Skeletal muscle cell (primary cell): ENCODE measurements at places on chromosomes 6 and 20.

- DNase-seq: no peak
Measured at GRCh38 chr6:12818324-12818723, 101.8 kb downstream of the PHACTR1 start.

GRCh38 chr6:154249499-154250298, 106.9 kb downstream of the IPCEF1 start:
- DNase-seq: no peak

- no peak for DNase-seq
Measured at GRCh38 chr20:50538276-50538675, 28.1 kb downstream of the PTPN1 start.

DNA sequence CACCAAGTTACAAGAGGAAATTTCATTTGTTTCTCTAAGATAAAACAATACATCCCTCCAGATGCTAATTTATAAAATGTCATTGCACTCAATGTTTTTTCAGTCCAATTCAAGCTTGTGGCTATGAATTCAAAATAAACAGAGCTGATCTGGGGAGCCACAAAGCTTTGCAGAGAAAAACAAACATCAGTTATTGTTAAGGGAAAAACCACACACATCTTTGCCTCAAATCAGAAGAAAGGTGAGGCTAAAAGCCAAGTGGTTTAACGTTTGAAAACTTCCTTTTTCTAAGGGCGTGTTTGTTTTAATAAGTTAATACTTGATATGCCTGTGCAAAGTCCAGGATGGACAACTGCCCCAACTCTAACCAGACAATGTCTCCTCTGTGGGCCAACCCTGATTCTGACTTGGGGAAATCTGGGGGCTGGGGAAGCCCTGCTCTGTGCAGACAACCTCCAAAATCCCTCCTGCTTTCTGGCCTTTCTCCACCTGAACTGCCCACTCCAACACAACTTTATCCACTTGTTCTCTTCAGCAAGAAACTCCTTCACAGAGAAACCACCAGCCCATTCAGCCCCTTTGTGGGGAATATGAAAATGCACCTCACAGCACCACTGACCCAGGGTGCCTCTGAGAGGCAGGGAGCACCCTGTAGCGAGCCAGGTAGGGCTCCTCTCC, 44.6 kb upstream of the NT5E start:
- DNase-seq: no peak

DNA sequence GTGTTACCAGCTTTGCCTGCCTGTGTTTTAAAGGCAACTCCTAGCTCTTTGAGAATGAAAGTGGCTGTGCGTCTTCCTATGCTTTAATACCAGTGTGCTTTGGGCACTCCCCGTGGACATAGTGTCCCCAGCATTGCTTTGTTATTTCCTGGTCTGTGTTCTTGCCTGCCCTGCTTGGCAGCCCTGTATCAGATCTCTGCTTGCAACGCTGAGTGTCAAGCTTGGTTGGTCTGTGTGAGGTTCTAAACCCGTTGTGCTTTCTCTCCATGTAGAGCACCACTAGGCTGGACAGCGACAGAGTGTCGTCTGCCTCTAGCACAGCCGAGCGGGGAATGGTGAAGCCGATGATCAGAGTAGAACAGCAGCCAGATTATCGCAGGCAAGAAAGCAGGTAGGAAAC, 80.2 kb downstream of the AFDN start:
- DNase-seq: no peak

DNA sequence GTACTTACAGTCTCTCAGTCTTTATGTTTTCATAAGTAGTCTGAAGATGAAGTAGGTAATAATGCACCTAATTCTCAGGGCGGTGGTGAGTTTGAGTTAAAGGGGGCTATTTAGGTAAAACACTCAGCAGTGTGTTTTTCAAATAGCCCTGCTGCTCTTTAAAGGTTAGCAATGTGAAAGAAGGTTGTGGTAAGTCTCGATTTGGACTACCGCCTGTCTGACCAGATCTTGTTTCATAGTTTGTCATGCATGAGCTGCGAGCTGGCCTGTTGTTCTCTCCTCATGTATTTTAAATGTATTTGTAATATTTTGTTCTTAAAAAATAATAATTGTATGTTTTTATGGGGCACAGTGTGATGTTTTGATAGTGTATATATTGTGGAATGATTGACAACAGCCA, 340.2 kb downstream of the DHX35 start:
- DNase-seq: no peak

DNA sequence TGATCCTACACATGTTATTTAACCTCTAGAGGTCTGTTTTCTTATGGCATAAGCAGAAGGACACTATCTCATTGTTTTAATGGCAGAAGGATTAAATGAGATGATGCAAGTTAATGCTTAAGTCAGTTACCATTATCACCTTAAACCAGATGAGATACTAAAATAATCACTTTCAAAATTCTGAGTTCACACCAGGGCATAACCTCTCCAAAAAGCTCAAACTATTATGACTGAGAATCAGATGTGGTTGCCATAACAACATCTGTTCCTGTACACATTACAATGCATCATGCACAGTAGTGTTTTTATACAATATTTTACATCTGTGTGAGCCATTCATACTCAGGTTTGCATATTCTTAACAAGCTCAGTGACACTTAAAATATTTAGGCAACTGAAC, 10.2 kb downstream of the ADNP start:
- DNase-seq: no peak

DNA sequence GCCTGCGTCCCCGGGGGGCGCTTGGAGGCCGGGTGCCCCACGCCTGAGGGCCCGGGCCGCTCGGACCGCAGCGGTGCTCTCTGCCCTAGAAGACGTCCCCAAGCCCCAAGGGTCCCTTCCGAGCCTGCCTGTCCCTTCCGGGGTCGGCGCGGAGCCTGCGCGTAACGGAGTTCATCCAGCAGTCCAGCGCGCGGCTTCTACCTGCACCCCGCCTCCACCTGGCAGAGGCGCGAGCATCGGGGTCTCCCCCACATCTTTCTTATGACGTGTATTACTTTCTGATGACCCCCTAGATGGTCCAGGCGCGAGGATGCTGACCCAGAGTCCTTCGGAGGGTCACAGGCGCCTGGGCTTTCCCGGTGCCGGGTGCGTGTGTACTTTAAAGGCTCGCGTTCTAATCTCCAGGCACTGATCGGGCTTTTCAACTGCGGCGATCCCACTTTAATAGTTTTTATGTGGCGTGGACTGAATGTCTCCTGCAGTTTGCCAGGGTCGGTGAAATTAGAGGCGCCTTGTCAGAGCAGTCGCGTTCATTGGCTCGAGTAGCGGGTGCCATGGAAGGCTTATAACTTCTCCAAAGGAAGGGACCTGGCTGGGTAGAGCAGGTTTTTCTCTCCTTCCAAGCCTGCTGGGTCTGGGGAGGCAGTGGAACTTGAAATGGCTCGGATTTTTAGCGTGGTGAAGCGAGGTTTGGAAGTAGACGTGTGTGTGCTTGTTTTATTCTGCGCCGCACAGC, 912 bp downstream of the EYA4 start:
- no peak for DNase-seq

DNA sequence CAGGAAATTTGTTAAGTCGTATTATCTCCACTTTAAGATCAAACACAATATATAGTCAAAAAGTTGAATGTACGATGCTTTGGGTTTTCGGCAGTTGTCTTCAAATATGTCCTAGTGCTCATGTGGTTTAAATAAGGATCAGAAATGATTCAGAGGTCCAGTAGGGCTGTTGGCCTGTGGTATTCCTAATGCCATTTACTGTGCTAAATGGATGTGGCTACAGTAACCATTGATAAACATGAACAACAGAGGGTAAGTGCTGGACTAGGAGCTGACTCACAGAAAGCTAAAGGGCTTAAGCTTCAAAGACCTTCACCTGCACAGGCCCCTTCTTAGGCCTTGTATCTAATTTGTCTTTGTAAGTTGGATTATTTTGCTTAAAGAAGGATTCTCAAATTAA, 80.5 kb upstream of the TPD52L1 start:
- DNase-seq: no peak

- no peak for DNase-seq
Measured at GRCh38 chr6:33073431-33073871, at the start of gene HLA-DPA1. Gene HLA-DPA1, minus strand, starts transcription at chr6:33073649.

- DNase-seq: no peak
Measured at GRCh38 chr20:4153251-4153650, 137.9 kb upstream of the RNF24 start.

DNA sequence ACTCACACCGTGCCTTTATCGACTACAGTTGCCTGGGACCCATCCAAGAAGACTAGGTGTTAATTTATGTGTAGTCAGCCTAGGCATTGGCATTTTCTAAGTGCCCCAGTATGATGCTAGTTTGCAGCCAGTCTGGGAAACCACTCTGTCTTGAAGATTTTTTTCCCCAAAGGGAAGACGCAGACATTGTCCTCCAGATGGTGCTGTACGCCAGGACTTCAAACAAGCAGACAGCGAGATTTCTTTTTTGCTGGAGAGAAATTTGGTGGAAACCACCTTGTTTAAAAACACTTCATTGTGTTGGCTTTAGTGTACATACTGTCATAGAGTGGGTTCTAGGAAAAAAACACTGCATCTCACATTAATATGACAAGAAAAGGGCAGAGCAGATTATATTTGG, 30.0 kb downstream of the ALDH5A1 start:
- DNase-seq: no peak

DNA sequence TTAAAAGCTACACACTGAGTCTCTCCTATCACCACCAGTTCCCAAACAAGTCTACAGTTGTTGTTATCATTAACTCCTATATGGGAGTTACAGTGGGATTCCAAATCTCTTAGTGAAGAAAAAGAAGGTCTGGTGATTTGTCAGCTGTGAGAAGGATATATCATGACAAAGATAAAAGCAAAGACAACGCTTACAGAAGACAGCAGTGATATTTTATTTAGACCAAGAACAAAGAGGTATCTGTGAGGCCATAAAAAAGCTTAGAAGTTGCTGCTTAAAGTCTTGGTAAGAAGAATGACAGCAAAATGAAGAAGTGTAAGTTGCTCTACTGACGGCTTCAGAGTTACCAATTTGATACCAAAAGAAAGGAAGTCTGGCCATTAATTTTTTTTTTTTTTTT, 47.2 kb downstream of the CHD6 start:
- DNase-seq: no peak
